Ovary (tissue), 10 donors: ENCODE measurements at places on chromosomes 3 and 15. TPM values are rescaled to one million over a fixed set of nuclear protein-coding genes. Genes with fewer than 3 reads are reported as not detected.

HRG gene
- polyA plus RNA-seq, result not detected

AHSG gene
- not detected for polyA plus RNA-seq

RBM6 gene
- 108 TPM for polyA plus RNA-seq

GOLGA8F gene
- polyA plus RNA-seq, result not detected

EFCC1 gene
- polyA plus RNA-seq, result 11.2 TPM

OR5H14 gene
- polyA plus RNA-seq, result not detected

ADPRH gene
- 2.6 TPM for polyA plus RNA-seq

KBTBD12 gene
- polyA plus RNA-seq, result 0.87 TPM

RAD18 gene
- polyA plus RNA-seq, result 7.8 TPM

ECE2 gene
- polyA plus RNA-seq, result not detected

CDHR4 gene
- not detected for polyA plus RNA-seq

ONECUT1 gene
- polyA plus RNA-seq, result not detected
